Activated T-helper 2 cell treated with anti-CD3 and anti-CD28 coated beads, Interferon-gamma antibody, Interleukin-2, Interleukin-4, amounts not matched to agents 10 μg/mL and 5 μg/mL and 100 μg/mL, durations not matched to agents 14 hours and 24 hours and 36 hours (primary cell): ENCODE measurements at places on chromosomes 3 and 15.

DNA sequence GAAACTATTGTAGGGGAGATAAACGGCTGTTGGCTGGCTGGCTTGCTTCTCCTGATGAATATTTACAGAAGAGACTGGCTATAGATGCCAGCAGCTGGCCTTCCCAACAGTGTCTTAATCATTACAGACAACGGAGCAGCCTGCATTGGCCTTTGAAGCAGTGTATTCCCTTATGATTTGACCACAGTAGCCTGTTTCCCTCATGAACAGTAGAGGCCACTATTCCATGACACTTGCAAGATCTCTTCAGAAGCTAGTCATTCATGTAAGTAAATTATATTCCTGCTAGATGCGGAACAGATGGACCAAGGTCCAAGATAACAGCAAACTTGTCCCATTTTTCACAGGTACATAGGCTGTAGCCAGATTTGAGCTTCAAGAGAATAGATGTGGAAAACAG lies 47.3 kb downstream of the TMCO5A start:
- no peak for DNase-seq

DNA sequence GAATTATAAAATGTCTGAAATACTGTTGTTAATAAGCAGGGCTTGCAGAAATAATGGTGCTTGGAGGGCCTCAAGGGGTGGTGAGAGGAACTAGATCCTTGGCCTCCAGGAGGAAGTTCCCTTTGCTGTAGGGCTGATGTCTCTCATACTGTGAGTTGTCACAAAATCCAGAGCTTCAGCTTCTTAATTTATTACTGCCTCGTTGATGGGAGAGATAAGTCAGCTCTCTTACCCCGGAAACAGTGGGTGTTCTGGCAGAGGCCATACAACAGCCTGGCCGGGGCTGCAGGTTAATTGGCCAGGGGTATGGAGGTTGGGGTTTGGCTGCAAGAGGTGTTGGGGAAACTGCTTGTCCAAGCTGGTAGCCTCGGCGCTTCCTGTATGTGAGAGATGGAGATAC lies 15.5 kb downstream of the MAPKAPK3 start:
- no peak for DNase-seq

GRCh38 chr15:72199721-72200212 lies 2.2 kb upstream of the GRAMD2A start:
- DNase-seq = peak; percentile 58

DNA sequence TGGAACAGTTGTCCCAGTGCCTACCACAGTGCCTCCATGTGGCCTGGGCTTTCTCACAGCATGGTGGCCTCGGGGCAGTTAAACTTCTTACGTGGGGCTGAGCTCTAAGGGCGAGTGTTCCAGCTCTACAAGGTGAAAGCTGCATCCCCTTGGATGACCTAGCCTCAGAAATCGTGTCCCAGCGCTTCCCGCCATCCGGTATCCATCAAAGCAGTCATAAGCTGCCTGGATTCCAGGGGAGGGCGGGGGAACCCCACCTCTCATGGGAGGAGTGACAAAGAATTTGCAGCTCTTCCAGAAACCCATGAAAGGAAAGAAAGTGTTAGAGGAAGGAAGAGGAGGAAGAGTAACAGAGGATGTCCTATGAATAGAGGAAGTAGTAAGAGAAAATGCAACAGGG lies 45.8 kb upstream of the CCDC174 start:
- no peak for DNase-seq

DNA sequence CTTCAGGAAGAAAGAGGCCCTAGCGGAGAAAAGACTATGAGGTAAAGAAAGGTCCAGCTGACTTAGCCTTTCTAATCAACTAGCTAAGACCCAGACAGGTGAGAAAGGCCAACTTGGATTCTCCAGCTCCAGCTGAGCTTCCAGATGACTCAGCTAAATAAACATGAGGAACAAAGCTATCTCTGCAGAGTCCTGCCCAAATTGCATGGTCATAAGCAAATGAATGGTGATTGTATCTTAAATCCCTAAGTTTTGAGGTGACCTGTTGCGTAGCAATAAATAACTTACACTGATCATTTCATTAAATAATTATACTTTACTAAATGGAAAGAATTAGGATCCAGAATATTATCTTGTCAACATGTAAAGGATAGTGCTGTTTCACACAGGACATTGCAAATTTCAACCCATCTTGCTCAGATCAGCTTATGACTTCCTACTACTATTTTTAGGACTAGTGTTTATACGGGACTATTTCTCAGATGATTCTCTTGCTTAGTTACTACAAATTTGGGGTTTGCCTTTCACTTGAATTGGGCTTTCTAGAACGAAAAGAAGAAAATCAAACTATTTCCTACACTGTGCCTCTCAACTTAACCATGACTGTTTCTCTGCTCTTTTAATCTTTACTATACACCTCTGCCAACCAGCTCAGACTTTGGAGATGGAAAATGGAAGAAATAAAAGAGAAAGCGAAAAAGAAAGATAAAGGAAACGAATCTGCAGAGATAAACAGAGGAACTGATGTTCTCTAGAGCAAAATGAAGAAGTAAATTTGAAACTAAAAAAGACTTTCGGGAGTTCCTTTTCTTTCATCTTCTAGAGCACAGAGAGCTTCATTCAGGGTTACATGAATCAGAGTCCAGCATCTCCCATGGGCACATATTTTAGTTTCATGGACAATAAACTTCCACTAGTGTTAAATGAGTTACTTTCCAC lies 6.6 kb upstream of the ADGRG7 start:
- DNase-seq = no peak

DNA sequence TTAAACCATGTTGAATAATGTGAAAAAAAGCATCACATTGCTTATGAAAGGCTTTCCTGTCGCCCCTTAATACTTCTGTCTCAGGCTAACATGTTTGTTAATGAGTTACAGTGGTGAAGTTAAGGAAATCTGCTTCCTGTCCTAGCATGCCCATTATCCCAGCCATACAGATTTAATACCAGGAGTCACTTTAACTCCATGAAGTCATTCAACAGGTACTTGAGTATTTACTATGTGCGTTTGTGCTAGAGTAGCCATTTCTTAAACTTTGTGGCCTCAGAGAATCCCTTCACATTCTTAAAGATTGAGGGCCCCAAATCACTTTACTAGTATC lies 10.1 kb upstream of the SETD5 start:
- DNase-seq = no peak

GRCh38 chr3:131723343-131723742 lies 220.6 kb upstream of the MRPL3 start:
- DNase-seq = no peak

DNA sequence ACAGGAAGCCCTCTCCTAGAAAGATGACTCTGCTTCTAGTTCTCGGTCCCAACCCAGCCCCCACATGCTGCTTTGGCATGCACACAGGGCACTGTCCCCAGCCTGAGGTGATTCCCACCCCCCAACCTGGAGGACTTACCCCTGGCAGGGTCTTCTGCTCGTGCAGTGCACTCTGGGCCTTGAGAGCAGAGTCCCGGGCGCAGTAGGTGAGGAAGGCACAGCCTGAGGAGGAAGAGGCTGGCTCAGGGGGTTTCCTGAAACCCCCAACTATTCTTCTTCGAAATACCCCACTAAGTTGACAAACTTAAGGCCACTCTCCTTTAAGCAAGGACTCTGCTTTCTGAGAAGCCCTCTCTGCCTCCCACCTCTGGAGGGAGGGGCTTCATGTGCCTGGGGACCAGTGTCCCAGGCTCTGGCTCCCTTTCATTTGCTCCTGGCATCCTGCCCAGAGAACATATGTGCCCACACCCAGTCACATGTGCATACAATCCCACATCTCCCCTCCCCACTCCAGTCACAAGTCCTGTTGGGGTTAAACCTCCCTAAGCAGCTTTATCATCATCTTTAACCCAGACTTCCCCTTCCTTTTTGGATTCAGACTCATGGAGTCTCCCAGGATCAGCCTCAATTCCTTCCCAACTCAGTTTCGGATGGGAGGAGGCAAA lies 4.1 kb downstream of the CELF6 start:
- no peak for DNase-seq

DNA sequence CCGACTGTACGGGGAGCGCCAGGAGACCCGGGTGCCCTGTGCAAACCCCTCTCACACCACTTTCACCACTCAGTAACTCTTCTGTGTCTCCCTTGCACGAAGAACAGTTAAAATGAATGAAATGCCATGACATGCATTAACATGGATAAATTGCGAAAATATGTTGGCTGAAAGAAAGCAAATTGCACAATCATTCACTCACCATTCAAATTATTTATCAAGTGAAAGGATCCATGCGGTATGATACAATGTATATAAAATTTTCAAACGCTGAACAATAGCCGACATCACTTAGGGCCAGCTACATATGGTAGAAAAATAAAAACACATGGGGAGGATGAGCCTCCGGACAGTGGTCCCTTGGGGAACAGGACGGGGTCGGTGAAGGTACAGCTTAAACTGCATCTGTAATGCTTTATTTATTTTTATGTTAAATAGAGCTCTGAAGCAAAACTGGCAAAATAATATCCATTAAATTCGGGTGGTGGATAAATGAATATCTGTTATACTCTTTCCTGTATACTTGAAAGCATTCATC lies 45.9 kb downstream of the SLC12A8 start:
- DNase-seq = no peak

GRCh38 chr3:59321881-59322540 lies 272.2 kb upstream of the CFAP20DC start:
- DNase-seq = no peak
